Activated CD8-positive, alpha-beta memory T cell treated with anti-CD3 and anti-CD28 coated beads, Interleukin-2, amount 10 ng/mL, durations not matched to agents 7 days and 5 days (primary cell): ENCODE measurements at places on chromosomes 4 and X.

- DNase-seq, result no peak
These were observed 34.6 kb downstream of the PDLIM5 start for GRCh38 chr4:94486372-94486801.

DNA sequence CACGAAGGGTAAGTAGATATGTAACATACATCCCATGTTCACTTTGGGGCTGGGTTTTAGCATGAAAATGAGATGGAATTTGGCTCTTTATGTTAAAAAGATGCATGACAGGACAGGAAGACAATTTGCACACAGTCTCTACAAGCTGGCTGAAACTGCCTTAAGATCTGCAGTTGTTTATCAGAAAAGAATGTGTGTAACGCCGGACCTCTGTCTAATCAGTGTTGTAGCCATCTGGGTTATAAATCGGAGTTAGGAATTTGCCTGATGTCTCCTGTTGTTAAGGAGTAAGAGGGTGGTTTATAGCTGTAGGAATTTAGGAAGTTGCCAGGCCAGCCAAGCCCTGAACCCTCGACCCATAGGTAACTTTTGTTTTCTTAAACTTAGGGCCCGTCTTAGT, 562.9 kb upstream of the FAT1 start:
- no peak for DNase-seq

DNA sequence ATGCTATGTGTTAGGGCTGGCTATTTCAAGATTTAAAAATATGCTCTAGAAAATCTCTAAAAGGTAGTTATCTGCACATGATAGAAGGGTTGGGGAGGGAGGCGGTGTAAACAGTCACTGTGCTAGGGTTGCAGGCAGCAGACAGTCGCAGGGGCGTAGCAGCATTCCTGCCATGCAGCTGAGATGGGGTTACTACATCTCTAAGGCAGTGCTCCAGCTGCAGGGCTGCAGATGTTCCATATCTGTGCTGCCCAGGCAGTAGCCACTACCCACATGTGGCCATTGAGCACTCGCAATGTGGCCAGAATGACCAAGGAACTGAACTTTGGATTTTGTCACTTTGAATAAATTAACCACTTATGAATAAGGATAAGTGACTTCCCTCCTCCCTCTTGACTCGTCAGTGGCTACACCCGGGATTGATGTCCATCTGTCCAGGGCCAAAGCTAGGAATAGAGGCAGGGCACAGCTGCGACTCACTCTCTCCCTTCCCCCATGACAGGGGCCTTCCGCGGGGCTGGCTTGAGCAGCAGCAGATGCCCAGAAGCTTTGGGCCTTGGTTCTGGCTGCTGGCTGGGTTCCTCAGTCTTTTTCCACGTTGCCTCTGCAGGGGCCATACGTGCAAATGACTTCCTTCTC, 79.4 kb upstream of the CLDN34 start:
- no peak for DNase-seq

- no peak for DNase-seq
These were observed 493 bp upstream of the UCHL1 start for GRCh38 chr4:41256131-41256739.

DNA sequence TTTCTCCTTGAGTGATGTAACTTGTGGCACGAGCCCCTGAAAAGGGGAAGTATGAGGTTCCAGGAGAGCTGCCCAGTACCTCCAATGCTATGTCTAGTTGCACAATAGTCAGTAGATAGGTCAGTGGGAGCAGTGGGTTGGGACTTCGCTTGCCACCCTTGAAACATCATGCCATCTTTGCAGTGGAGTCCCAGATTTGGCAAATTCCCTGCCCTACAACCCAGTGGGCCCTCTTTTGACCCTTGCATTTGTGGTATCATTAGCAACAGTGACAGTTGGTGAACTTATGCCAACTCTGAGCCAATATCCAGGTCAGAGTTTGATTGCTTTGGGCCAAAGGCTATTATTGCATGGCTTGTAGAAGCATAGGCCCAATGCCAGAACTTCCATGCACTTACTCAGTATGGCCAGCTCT, 12.3 kb downstream of the FHL1 start:
- DNase-seq, result no peak

GRCh38 chr4:145788755-145789154, 108.8 kb downstream of the C4orf51 start:
- no peak for DNase-seq

- no peak for DNase-seq
These were observed 312.7 kb upstream of the GATB start for GRCh38 chr4:152073351-152074087.
